Epithelial cell of alveolus of lung (primary cell): ENCODE measurements at places on chromosomes 4 and X. TPM values are rescaled to one million over a fixed set of nuclear protein-coding genes. Genes with fewer than 3 reads are reported as not detected.

The KIF4A gene
- 6.8 and 11.5 TPM in 2 replicates for total RNA-seq

The BTK gene
- total RNA-seq, result not detected in 2 replicates

The RFC1 gene
- total RNA-seq, result 22.6 and 33.1 TPM in 2 replicates

The GAGE2A gene
- total RNA-seq, result not detected in 2 replicates

The CLTRN gene
- 0.32 and 0.78 TPM in 2 replicates for total RNA-seq

The UBQLN2 gene
- total RNA-seq, result 20.6 and 34.4 TPM in 2 replicates

The AWAT2 gene
- total RNA-seq, result not detected in 2 replicates

The SLC9A7 gene
- 1.4 and 21.7 TPM in 2 replicates for total RNA-seq

The IL2 gene
- total RNA-seq, result not detected in 2 replicates

The PDE6B gene
- total RNA-seq, result under 0.01 and 1.8 TPM in 2 replicates

The LRP2BP gene
- total RNA-seq, result 0.39 and 1.6 TPM in 2 replicates

The CNKSR2 gene
- 0.56 and 1.0 TPM in 2 replicates for total RNA-seq

The MTNR1A gene
- total RNA-seq, result 0.48 TPM in 1 of 2 replicates, not detected in the other

The PPEF2 gene
- not detected in 2 replicates for total RNA-seq

The TEX13B gene
- total RNA-seq, result not detected in 2 replicates

The PTCHD1 gene
- 0.08 TPM in 1 of 2 replicates, not detected in the other for total RNA-seq

The MTM1 gene
- 4.2 and 5.4 TPM in 2 replicates for total RNA-seq

The RAB33A gene
- 4.8 TPM in 1 of 2 replicates, not detected in the other for total RNA-seq

The GASK1B gene
- total RNA-seq, result 16.3 and 18.6 TPM in 2 replicates

The IL15 gene
- total RNA-seq, result 6.2 and 6.6 TPM in 2 replicates

The PPP4R3C gene
- not detected in 2 replicates for total RNA-seq

The PABPC5 gene
- total RNA-seq, result 1.2 and 5.9 TPM in 2 replicates

The FAM236A gene
- total RNA-seq, result not detected in 2 replicates

The ITGB1BP2 gene
- total RNA-seq, result 0.13 and 0.80 TPM in 2 replicates

The MMAA gene
- 2.3 and 4.2 TPM in 2 replicates for total RNA-seq

The PAGE1 gene
- not detected in 2 replicates for total RNA-seq

The MGAT4D gene
- not detected in 2 replicates for total RNA-seq

The PHEX gene
- total RNA-seq, result under 0.01 and 0.56 TPM in 2 replicates

The PFKFB1 gene
- total RNA-seq, result under 0.01 TPM in 1 of 2 replicates, not detected in the other

The COL4A5 gene
- total RNA-seq, result 67.9 and 153 TPM in 2 replicates

The BMPR1B gene
- 1.0 and 3.4 TPM in 2 replicates for total RNA-seq

The RNF150 gene
- 4.1 and 7.4 TPM in 2 replicates for total RNA-seq

The SATL1 gene
- not detected in 2 replicates for total RNA-seq

The TIMM8A gene
- 3.2 and 7.0 TPM in 2 replicates for total RNA-seq

The RTL9 gene
- under 0.01 and 0.39 TPM in 2 replicates for total RNA-seq

The ARHGAP24 gene
- total RNA-seq, result 17.1 and 20.9 TPM in 2 replicates

The RPS3A gene
- total RNA-seq, result 3,246 and 5,748 TPM in 2 replicates

The NUP62CL gene
- 0.72 TPM in 1 of 2 replicates, not detected in the other for total RNA-seq
